ENCODE measurements at places on chromosomes 5 and 9.

- DNase-seq = no peak
These were observed 231.1 kb upstream of the NUDT12 start for GRCh38 chr5:103793595-103794182.

DNA sequence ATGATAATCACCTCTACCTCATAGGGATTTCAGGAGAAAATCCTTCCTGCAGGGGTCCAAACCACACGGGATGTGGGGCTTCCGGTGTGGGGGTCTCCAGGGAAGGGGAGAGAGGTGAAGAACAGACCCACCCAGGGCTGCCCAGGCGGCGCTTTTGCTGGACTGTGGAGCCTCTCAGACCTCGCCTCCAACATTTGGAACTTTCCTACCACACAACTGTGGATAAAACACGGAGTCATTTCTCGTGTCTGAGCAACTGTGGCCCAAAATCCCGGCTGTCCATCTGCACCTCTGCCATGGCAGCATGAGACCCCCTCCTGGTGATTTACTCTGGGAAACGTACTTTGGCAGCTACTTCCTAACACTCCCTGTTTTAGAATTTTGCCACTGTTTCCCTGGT lies 307.8 kb upstream of the IRX4 start:
- no peak for DNase-seq

DNA sequence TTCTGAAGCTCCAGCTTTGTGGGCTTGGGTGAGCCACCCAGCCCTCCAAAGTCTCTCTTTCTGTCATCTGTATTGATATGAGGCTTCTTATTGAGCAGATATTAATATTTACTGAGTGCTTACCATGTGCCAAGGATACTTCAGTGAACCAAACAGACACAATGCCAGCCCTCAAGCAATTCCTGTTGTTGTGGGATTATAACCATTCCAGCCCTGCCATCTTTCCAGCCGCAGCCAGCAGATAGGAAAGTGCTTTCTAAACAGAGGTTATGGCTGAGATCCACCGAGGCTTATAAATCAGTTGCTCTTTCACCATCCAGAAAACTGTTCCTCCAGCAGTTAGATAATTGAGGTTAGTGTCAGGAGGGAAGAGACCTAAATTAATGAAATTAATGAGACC lies 137.7 kb upstream of the ALDH1B1 start:
- no peak for DNase-seq

DNA sequence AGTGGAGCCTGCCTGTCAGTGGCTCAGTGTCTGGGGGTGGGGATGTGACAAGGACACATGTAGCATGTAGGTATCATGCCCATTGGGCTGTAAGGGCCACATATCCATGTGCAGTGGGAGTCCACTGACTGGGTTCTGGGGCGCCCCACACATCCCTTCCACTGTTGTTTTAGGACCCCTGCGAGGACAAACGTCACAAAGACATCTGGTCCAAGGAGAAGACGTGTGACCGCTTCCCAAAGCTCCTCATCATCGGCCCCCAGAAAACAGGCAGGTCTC lies 33.4 kb downstream of the NDST1 start:
- DNase-seq = no peak

- DNase-seq = no peak
These were observed 42.8 kb upstream of the GDNF start for GRCh38 chr5:37882636-37883035.

- no peak for DNase-seq
These were observed 17.7 kb upstream of the RNF180 start for GRCh38 chr5:64147849-64148441.

- no peak for DNase-seq
These were observed 474.9 kb upstream of the CDH10 start for GRCh38 chr5:25119650-25120049.

GRCh38 chr9:75601280-75601679 lies 289.2 kb upstream of the PCSK5 start:
- DNase-seq = no peak

DNA sequence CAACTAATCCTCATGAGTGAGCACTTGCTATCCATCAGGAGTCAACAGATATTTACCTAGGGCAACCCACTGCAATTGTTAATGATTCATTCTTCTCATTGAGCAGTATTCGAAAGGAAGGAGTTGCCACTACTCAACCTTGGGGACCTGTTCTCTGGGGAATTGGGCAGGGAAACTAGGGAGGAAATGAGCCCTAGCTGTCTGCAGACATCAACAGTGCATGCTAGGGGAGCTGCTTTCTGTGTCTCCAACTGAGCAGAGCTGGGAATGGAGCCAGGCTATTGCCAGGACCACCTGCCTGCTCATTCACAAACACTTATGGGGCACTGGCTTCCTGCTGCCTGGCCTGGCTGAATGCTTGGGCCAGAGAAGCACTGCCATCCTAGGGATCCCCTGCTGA lies 183.4 kb downstream of the TMEM38B start:
- no peak for DNase-seq

DNA sequence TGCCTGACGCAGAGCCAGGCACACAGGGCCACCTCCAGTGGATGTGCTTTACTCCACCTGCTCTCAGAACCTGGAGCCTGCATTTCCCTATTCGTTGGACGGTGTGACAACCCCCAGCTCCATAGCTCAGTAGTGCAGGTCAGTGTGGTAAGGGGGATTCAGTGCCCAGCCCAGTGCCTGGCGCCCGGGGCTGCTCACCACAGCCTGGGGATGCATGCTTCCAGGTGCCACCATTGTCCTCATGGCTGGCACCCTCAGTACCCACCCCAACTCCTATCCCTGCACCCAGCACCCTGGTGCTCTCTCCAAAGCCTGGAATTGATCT lies 32.8 kb upstream of the ADAMTS2 start:
- DNase-seq = no peak

DNA sequence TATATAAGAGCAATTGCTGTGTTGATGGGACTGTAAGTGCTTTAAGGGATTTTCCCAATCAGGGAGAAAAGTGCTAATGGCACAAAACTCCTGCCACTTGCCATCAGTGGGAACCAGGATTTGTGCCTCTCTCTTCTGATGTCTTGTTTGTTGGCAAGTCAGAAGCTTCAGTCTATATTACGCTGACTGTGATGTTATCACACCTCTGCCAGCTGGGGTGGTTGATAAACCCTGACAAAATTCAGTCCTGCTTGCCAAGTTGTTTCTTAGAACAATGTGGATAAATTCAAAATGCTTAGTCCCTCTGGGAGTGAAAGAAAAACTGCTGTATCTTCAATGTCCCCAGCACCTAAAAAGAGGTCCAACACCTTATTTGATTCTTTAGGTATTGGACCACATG lies 161.4 kb upstream of the FBXL7 start:
- no peak for DNase-seq

DNA sequence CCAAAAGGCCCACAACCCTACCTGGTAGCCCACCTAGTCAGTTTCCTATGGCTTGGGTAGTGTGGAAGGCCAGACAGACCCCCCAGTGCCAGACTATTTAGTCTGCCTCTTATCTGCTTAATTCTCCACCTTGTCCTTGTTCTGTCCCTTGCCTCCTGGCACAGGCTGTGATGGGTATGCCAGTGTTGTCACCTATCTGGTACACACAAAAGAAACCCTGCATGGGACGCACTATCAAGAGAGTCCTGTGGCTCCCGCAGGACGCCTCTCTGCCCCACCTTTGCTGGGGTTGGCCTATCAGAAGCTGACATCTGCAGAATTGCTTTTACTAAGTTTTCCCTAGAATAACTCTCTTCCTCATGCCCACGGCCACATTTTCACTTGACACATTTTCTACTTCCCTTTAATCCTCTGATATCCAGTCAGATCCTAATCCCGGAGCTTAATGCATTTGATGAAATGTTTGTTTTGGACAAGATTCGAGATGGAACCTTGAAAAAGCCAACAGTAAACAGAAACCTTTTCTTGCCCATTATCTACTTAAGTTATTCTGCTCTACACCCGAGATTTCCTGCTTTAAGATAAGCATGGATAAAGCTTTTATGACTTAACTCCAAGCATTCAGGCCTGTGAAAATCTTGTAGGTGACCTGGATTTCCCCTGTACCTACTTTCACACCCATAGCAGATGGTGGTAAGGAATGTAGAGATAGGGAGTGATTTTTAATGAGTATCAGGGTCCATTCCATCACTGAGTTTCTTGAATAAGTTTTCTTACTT lies 468.5 kb downstream of the ZNF608 start:
- DNase-seq = no peak

Data from activated naive CD4-positive, alpha-beta T cell treated with Interleukin-2 at 50 U/mL for 16 hours (primary cell).